T-helper 9 cell (primary cell): ENCODE measurements at places on chromosomes 1 and 21.

DNA sequence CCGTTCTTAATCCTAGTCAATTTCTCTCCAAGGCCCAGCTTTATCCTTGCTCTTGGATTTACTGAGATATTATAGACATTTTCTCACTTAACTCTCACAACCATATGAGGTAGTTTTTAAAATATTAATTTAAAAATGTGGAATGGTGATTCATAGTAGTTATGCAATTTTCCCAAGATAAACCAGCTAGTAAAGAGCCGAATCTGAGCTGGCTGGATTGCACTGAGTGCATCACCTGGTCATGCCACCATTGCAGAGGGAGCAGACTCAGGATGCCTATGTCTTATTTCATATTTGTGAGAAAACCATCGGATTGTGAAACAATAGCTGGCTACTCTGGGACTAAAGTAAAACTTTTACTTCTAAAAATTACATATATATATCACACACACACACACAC is 494.0 kb downstream of the KCNT2 start:
- no peak for DNase-seq

GRCh38 chr1:70887936-70888335 is 159.7 kb downstream of the PTGER3 start:
- DNase-seq: no peak

- no peak for DNase-seq
These were observed 54.9 kb downstream of the KCNK1 start for GRCh38 chr1:233668725-233669294.

GRCh38 chr1:50110151-50110550 is 1.4 kb downstream of the ELAVL4 start:
- DNase-seq: no peak

- peak; percentile 2 for DNase-seq
These were observed 56.2 kb downstream of the ST3GAL3 start for GRCh38 chr1:43763497-43763973.

DNA sequence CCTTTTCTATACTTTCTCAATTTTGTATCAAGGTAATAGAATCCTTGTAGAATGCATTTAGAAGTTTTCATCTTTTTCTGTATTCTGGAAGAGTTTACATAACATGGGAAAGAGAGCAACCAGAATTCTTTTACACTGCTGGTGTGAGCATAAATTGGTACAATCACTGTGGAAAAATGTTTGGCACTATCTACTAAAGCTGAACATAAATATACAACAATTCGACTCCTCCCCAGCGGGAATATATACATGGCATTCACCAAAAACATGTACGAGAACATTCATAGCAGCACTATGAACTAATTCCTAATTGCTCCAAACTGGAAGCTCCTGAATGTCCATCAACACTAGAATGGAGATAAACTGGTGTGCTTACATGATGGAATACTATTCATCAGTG is 1.8 kb upstream of the ACBD6 start:
- no peak for DNase-seq

DNA sequence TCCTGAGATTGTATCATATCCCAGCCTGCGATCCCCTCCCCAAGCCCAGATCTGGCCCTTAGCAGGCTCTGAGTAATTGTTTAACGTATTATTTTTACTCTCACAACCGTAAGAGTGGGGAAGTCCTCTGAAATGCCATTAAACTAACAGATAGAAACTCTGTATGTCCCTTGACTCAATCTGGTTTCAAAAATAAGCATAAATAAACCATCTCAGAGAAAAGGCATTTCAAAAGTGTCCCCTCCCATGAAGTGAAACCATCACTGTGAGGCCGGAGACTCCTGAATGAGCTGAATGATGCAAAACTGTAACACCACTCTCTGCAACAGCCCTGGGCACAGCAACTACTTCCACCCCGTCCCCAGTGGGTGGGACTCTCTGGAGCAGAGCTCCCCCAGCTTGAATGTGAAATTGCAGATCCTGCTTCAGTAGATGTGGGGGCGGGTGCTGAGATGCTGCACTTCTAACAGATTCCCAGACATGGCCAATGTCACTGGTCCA is 104.1 kb downstream of the SYF2 start:
- DNase-seq: no peak

GRCh38 chr1:97820470-97821188 is 100.2 kb downstream of the DPYD start:
- no peak for DNase-seq

DNA sequence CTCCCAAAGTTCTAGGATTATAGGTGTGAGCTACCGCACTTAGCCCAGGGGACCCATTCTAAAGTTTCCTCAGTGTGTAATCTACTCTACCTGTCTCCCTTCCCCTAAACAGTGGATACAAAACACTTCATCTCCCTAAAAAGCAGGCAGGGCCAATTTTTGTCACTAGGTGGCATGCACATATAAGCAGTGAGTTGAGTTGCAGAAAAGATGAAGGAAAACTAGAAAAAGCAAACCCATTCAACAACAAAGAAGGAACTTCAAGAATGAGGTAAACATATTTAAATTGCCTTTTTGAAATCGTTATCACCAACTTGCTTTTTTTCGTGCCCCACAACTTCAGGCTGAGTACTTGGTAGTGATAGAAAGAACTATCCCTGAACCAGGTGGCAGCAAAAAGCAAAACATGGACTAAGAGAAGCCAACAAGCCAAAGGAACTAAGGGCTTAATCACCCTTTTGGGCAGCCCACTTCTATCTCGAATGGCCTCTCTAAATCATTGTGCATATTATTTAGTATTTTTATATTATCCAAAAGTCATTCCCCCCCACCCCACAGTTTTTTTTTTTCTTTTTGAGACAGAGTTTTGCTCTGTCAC is 19.7 kb upstream of the ALDH9A1 start:
- no peak for DNase-seq

DNA sequence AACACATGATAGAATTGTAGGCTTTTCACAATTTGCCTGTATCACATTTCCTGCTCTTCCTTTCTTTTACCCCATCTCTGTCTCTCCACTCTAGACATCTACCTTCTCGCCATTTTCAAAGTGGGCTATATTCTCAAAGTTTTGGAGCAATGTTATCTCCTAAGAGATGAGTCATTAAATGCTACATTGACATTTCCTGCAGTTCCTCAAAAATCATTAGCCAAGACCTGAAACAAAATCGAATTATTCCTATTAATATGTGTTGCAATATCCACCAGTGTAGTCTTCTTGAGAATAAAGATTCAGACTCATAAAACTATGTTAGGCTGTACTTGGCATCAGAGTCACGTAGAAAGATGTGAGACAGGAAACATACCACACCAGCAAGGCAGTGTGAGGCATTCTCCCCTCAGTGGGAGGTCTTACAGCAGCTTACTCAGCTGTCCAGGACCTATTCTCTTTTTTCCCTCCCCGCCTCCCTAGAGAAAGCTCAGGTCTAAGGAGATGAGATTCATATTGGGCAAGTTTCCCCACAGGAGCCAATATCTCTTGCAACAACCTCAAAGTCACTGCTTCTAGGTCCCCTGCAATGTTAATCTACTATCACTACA is 38.8 kb downstream of the FRRS1 start:
- no peak for DNase-seq

- DNase-seq: no peak
These were observed 12.5 kb downstream of the FOXJ3 start for GRCh38 chr1:42322577-42322976.

DNA sequence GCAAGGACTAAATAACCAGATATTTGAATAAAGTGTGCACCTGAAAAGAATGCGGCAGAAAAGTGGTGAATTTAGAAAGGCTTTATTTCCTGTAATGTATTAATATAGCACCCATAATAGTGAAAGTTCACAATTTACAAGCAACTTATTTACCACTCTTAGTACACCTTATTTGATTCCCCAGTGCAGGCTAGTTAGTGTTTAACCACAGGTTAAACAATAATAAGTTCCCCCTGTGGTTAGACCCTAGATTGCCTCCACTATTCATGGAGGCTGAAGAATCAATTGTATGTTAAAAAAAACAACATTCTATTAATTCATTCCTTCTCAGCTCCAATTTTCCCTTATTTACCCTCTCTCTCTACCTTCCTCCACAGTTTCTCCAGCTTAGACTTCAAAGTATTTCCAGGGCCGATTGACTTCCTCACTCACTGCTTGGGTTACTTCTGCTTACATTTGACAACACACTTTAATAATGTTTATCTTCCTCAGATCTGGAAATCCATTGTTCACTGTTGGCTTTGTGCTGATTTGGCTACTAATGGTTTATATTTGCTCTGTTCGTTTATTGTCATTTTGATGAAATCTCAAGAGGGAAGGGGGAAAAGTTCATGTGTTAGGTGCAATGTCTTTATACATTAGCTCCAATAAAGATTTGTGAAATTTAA is 796.3 kb downstream of the BRINP3 start:
- no peak for DNase-seq

DNA sequence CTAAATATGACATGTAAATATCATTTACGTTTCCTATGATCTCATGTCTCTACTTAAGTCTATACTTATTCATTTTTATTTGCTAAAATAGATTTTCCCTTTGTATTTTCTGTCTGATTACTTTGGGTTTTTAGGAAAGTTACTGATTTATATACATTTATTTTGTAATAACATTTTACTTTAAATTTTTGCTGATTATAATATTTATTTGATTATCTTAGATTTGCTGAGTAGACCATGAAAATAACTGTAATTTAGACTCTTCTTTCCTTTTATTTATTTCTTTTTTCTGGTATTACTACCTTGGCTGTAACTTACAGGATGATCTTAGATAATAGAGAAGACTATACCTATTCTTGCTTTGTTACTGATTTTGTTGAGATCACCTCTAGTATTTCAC is 159.9 kb upstream of the POGK start:
- DNase-seq: no peak

- DNase-seq: no peak
These were observed 114.7 kb upstream of the WNT4 start for GRCh38 chr1:22257290-22258275.

DNA sequence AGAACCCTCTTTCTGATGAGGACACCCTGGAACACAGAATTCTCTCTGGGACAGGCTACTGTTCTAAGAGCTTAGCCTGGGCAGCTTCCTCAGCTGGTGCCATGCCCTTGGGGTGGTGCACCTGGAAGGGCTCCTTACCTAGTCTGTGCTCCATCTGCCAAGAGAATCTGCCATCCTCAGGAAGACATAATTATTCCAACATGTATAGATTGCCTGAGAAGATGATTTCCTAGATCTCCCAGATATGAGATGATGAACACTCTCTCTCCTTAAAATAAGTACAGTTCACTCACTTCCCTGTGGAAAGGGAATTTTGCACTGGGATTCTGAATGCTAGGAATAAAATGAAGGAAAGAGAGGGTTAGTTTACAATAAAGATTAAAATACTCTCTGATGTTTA is 87.6 kb downstream of the NENF start:
- no peak for DNase-seq
